ENCODE measurements at places on chromosomes 12 and 14.

DNA sequence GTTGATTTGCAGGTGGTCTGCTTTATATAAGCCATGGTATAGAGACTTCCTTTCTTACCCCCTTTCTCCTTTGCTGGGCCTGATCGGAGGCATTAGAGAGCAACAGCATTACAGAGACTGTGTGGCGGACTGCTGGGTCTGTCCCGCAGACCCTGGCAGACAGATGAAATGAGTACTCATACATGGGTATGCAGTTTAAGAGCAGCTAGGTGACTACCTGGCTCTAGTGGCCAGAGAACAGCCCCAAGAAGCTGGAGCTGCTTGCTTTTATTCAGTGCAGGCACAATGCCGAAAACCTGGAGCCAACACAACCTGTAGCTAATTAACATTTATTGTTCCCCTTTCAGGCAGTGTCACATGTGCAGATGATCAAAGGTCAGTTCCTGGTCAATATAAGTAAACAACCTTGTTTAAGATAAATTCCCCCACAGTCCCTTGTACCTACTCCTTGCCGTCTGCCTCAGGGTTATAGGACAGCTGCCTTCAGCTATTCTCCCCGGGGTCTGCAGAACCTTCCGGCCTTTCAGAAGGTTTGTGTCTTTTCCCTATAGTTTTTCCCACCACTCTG lies 160.0 kb downstream of the TRHDE start:
- DNase-seq, result no peak

GRCh38 chr12:73308747-73309146 lies 1036.6 kb downstream of the TRHDE start:
- no peak for DNase-seq

DNA sequence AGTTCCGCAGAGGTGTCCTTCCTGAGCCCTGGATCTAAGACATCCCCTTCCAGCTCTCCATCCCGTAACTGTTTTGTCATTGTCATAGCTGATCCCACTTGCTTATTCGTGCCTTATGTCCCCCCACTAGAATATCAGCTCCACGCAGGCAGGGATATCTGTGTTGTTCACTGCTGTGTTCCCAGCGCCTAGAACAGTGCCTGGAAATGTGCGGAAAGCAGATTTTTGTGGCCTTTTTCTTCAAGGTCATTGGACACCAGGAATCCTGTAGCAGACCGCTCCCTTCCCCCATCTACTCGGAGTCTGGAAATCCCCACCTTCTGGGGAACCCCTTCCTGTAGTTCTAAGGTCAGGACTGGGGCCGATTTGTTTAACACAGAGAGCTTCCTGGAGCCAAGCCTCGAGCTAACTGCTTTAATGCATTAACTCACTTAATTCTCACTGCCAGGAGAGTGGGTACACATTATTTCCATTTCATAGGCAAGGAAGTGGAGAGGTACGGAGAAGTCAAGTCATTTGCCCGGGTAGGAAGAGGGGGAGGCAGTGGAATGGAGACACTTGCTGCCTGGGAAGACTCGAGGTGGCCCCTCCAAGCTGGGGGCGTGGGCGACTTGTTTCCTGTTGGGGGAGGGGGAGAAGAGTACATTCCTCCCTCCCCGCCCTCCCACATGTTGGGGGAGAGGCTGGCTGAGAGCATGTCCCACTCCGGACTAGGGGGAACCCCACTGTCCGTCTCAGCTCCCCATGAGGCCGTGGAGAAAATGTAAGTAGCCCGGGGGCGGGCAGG lies 1.2 kb upstream of the SH2B3 start:
- no peak for DNase-seq

DNA sequence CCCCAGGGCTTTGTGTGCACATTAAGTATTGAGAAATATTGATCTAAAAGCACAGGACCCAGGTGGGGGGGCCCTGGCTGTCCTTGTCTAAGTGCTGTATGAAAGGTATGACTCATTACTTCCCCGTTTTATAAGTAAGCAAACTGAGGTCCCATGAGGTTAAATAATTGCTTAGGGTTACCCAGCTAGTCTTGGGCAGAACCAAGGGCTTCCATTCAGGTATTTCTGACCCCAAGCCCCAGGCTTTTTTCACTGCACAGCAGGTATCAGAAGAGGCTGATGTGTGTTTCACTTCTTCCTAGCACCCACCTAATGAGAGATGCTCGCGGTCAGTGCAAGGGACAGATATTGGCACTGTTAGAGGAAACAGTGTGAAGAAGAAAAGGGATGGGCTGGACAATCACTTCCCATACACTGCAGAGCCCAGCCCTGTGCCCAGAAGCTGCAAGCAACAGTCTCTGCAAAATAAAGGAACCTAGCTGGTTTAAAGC lies 4.7 kb upstream of the TC2N start:
- DNase-seq, result no peak

- no peak for DNase-seq
Measured at GRCh38 chr12:103140286-103140685, 182.8 kb downstream of the ASCL1 start.

GRCh38 chr14:23831596-23831995 lies 122.0 kb upstream of the DHRS4 start:
- DNase-seq, result peak; percentile 74

All from bone marrow (tissue), 2 donors.